ENCODE measurements at places on chromosomes 3 and 15.

DNA sequence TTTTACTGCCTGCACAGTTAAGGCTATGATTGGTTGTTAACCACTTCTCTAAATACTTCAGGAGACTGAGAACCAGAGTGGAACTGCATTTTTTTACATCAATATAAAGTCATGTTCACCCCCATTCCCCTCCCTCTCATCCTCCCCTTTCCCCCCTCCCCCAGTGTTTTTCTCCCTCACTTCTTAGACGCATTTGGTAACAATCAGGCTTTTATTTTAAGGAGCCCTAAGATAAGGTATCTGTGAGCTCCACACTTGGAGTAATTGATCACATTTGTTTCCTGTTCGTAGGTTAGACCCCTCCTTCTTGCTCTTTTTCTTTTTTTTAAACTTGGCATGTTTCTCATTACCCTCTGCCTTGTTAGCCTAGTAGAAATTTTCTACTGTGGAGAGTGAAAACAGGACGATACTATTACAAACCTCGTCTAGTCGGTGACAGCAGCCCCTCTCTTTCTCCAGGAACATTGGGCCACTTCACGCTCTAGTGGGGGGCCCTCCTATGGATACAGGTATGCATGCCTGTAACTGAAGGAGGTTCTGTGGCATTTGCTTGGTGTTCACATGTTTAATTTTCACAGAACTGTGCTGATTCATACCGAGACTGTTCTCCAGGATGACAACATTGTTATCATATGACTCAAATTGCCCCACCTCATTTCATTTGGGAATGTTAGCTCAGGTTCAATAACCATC lies 314.4 kb downstream of the MECOM start:
- no peak for DNase-seq

DNA sequence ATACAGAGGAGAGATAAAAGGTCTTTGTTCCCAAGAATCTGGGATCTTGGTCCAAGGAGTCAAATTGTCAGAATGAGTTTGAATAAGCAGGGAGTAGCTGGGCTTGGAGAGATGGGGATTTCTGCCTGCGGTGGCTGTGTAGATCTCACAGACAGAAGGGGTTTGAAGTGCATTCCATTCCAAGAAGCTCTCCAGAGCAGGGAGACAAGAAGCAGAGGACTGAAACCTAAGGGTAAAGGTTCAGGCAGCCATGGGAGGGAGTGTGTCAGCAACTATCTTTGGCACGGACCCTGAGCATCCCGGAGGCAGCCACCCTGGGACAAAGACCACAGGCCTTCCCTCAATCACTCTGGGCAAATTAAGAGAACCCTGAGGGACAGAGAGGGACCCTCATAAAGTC lies 422.3 kb upstream of the WNT5A start:
- DNase-seq = no peak

- no peak for DNase-seq
Observed at GRCh38 chr3:52891615-52892081, 5.7 kb downstream of the STIMATE start.

DNA sequence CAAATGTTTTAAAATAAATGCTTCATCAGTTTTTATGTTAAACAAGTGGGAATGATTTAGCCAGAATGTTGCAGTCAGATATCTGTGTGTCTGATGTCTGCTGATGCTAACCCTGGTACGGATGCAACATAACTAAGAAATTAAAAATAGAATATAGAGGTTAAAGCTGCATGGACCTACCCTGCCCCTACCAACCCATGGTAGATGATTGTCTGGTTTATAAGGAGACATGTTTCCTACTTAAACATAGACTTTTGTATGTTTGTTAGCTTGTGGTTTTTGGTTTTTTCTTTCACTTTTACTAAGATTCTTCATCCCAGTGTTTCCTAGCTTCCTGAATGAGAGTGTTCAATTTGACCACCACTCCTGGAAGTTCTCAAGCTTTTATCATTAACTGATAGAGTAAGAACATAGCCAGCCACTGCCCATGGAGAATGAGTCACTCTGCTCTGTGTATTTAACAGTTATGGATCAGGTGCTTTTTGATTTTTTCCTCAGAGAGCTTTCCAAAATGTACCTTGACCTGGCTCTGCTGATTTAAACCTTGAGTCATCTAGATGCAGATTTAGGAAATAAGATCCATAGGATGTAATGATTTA lies 70.7 kb upstream of the VEPH1 start:
- DNase-seq = no peak

- DNase-seq = no peak
Observed at GRCh38 chr3:126542340-126543241, 16.1 kb downstream of the C3orf22 start.

DNA sequence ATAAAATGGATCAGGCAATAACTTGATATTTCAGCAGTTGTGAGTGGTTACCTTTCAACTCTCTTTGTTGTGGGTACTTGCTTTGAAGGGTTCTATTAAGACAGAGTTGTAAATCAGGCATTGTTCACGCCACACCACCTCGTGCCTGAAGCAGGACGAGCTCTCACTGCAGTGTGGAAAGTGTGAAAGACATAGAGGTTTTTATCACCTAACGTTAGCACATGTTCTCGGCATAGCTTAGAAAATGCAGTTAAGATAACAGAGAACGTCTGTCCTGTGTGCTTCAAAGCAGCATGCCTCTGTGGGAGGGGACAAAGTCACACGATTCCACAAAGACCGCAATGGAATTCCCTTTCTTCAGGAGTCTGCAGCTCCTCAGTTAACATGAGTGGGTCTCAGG lies 7.8 kb downstream of the ADAMTS17 start:
- no peak for DNase-seq

GRCh38 chr15:60859996-60860494 lies 369.1 kb downstream of the RORA start:
- no peak for DNase-seq

GRCh38 chr15:39888809-39889208 lies 31.3 kb downstream of the GPR176 start:
- DNase-seq = no peak

DNA sequence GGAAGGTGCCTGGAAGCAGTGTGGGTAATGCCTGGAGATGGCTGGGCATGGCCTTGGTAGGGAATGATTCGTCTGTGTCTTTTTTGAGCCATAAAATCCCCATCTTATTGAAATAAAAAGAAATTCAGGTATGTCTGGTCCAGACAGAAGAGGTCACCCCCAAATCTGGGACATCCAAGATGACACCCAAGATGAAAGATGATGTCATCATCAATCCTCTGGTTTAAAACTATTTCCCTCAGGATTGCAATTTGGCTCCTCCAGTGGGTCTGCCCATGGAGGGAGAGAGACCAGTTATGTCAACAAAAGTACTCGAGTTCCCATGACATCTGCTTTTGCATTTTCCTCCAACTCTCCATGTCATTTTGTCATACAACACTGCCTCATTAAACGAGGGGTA lies 16.7 kb upstream of the CCR9 start:
- DNase-seq = no peak

DNA sequence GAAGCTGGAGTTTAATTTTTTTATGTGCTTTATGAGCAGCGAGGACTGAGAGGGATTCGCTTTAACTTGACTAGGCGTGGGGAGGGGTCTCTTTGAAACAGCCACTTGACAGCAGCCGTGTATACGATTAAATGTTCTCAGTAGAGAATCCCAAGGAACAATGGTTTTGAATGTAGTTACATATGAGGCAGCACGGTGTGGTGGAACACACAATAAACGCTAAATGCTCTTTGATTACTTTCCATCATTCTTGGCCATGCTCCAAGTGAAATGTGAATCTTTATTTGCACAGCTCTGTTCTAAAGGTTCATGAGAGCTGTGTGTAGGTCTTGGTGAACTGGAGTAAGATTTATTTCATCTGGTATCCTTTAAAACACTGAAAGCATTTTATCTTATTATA lies 251.4 kb upstream of the TGFBR2 start:
- no peak for DNase-seq

DNA sequence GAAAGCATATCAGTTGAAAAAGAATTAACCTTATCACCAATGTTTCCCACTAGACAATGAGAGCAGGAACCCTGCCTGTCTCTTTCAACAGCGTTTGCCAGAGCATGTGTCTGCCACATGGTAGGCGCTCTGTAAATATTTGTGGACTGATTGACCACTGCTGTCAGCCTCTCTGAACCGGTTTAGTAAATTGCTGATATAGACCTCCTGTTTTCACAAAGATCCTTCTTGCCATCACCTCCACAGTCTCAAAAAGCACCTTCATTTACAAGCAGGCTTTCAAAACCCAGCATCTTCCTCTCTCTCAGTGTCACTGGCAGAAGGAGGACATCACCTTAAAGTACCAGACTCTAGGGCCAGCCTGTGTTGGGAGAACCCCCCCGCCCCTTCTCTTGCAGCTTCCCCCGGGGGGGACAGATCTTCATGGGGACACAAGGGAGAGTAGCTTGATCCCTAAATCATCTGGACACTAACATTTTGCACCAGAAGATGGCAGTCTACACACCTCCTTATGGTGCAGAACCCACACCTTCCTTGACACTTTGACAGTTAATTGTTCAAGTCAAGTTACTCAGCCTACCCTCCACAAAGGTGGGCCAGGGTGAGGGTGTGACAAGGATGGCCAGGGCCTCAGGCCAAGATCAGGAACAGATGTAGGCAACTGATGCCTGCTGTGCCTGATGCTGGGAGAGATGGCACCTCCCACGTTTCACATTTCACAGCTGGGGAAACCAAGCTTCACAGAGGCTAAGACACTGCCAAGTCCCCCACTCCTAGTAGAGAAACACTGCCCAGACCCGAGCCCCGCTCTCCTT lies 37.8 kb upstream of the USP3 start:
- peak; percentile 25 for DNase-seq

DNA sequence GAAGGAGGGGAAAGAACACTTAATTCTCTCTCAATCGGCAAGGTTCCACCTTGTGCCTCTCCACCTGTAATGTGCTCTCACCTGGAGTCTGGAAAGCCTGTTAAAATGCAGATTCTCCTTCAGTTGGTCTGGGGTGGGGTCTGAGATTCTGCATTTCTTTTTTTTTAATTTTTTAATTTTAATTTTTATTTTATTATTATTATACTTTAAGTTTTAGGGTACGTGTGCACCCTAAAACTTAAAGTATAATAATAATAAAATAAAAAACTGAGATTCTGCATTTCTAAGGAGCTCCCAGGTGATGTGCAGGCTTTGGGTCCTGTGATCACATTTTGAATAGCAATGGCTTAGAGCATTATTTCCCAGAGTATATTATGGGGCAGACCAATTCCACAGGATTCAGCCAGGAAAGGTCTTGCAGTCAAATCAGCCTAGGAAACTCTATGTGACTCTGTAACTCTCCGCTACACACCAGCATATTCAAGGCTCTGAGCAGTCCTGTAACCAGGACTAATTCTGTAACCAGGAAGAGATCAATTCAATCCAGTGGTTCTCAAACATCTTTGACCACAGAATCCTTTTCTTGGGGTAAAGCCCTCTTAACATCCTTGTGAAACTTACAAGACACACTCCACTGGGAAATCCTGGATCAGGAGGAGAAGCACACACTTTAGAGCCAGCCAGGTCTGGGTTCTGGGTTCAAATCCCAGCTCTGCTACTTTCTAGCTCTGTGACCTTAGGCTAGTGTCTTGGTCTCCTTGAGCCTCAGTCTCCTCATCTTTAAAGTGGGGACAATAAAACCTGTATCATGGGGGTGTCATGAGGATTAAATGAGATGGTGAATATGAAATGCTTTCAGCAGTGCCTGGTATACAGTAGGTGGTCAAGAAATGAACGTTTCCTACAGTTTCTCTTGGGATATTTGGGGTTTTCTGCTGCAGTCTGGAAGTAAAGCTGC lies 62.3 kb upstream of the SEC13 start:
- no peak for DNase-seq

GRCh38 chr3:47872916-47873315 lies 70.0 kb downstream of the DHX30 start:
- DNase-seq = no peak

DNA sequence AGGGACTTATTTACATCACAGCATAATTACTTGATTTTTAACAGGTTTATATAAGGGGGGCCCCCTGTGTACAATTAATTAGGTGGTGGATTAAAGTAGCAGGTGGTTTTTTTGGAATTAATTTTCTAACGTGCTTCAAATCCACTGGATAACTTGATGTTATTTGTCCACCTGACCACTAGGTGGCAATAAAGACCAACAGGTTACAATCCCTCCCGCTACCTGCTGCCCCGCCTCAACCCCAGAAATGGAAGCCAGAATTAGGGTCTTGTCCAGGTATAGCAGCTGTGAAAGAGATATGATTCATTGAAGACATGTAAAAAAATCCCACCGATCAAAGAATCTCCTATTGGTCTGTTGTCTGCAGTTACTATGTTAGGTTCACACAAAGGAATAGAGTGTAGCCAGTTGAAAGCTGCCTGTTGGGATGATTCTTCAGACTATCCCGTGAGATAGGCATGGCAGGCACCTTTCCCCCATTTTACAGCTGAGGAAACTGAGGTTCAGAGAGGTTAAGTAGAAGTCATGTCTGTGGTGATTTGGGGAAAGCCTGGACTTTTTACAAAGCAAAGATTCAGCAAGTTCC lies 44.0 kb downstream of the MFSD1 start:
- peak; percentile 29 for DNase-seq

DNA sequence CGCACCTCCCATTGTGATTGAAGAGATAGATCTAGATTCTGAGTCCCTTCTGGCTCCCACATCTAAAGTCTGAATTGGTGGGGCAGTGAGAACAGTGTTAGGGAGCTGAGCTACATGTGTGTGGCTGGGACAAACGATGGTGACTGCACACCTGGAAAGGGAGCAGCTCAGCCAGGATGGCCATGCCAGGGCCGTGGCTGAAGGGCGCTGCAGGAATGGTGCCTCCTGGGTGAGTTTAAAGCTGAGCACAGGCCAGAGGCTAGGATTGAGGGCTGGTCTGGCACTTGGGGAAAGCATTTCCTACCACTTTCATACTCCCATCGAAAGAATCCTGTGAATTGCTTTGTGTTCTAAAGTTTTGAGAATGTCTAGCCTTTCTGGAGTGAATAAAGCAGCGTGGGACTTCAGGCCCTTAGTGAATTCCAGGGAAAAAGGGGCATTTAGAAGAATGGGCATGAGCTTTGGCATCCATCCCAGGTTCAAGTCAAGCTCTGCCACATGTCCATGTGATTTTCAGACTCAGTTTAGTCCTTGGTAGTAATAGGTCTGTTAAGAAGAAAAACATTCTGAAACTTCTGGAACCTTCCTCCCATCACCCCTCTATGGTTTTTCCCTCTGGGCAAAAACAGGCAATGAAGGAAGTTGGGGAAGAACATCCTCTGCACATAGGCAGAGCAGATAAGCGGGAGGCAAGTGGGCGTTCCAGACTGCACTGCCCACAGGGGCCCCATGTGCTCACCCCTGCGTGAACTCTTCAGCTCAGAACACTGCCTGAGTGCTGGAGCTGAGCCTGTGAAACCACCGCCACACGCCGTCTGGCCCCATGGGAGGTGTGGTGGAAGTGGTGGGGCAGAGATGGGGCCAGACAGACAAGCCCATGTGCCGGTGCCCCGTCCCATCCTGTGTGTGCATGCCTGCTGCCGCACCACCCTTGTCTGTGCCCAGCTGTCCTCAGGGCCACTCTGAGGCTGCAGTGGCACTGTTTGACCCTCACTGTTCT lies 12.9 kb upstream of the CPNE9 start:
- DNase-seq = no peak

- DNase-seq = no peak
Observed at GRCh38 chr3:170909129-170909903, 879 bp upstream of the EIF5A2 start.

GRCh38 chr3:154842536-154842935 lies 237.6 kb upstream of the MME start:
- no peak for DNase-seq

Measured in NCI-H1930 (cell line).